HEK293T (cell line): ENCODE measurements at places on chromosomes 12 and 14.

DNA sequence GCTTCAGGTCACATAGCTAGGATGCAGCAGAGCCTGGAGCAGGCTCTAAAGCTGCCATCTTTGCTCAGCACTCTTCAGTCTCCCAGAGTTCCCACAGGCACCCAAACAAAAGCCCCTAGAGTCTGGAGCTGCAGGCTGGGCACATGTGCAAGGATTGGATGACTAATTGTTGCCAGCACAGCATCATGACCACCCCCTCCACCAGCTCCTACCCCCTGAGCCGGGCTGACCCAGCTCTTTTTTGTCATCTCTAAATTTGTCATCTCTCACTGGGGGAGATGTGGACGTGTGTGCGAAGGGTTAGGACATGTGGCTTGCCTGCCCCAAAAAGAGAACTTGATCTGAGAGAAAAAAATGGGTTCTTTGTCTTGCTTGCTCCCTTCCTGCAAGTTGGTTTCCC lies 4.3 kb upstream of the MMP19 start:
- DNase-seq = no peak

GRCh38 chr12:112979041-112979680 lies 842 bp downstream of the OAS2 start:
- no peak for DNase-seq

- DNase-seq = no peak
Observed at GRCh38 chr12:1252758-1253157, 261.7 kb downstream of the ERC1 start.

DNA sequence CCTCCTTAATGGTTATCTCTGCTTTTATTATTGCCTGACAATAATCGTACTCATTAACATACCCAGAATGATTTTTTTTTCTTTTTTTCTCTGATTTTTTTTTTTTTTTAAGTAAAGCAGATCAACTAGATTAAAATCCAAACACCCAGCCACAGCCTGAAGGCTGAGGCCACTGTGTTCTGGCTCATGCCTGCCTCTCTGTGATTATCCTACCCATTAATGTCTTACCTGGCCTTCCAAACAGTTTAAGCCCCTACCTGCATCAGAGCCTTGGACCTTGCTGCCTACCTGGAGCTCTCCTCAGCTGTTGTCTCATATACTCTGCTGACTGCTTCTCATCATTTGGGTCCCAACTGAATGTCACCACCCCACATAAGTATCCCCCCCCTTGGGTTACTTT lies 6.8 kb upstream of the TMED10 start:
- DNase-seq = no peak

DNA sequence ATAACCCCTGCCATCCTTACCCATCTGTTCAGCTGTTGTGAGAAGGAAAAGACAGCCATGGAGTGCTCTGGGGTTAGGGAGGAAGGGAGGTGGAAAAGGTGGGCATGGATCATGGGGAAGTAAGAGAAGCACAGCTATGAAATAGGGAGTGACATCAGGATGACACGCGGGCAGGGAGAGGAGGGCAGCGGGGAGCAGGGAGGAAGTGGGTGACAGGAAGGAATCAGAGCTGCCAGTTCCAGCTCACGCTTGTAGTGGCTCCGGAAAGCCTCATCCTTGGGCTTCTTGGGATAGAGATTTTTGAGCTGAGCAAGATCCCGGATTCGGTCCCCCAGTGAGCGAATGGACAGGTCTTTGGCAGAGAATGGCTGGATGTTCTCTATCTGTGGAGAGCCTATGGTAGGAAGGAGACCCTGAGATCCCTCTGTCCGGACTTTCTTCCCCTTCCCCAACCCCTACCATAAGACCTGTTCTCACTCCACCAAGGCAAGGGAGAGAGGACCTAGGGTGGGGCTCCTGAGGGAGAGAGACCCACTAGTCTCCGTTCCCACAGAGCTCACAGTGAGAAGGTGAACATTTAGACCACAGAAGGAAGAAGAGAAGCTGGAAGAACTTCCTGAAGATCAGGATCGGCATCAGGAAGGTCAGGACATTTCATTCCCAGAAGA lies 10.3 kb downstream of the NAB2 start:
- no peak for DNase-seq

DNA sequence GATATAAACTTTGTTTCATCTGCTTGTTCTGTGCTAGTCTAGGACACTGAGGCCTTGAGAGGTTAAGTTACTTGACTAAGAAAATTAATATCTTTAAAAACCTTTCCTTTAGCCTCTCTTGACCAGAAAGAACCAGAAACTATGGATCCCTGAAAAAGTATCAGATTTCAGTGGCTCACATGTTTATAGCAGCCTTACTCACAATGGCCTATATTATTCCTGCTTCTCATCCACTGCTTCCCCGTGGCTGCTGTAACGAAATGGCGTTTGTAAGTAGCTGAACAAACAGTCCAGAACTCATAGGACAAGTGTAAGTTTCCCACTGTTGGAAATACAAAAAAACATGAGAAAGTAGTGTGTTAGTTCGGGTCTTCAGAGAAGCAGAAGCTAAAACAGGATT lies 3.2 kb upstream of the PYGL start:
- no peak for DNase-seq

DNA sequence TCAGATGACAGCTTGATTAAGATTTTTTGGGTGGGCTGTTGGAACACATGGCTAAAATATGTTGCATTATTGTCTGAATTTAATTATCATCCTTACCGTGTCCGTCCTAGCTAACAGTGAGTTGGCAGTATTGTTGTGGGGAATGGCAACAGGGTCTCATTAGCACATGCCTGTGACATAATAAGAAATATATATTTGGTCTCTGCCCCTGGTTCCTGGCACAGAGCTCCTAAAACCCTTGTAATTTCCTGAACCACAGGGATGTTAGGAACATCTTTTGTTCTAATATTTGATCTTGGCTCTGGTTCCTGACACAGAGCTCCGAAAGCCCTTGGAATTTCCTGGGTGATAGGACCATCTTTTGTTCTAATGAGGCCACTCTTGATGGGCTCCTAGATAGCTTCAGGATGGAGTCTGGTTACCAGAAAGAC lies 76.0 kb downstream of the SYNE2 start:
- DNase-seq = no peak

GRCh38 chr14:75322746-75323145 lies 44.1 kb downstream of the FOS start:
- DNase-seq = no peak

DNA sequence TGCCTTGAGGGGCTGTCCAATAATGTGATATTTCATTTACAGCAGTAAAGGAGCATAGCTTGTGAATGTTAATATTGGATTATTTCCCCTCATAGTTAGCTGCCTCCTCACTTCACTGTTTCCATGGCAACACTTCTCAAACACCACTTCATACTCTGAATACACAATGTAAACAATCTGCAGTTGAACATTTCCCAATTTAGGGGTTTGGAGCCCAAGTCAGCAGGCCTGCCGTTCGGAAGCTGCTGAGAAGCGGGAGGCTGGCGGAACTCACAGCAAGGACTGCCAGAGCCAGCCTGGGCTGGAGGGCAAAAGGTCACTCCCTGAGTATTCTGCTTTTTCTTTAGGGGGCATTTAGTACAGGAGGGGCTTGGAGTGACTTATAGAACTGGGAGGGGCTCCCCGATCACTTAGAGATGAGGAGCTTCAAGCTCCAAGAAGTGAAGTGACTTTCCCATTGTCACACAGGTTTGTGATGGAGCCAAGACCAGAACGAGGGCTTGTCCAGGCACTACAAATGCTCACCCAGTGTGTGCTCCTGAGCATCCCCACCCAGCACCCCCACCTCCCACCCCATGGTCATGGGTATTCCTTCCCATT lies 12.1 kb upstream of the SLC24A4 start:
- DNase-seq = no peak

DNA sequence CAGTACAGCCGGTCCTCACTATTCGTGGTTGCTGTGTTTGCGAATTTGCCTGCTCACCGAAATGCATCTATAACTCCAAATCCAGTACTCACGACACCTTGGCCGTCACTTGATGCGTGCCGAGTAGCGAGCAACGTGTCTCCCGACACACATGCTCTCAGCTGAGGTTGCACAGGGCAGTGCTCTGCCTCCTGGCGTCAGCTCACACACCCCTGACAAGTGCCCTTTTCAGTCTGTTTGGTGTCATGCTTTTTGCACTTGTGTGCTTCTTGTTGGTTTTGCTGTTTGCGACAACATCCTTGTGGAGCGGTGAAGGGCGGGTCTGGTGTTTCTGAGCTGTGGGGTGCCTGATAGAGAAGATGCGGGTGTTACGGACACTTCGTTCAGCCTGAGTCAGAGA lies 110.4 kb upstream of the RFLNA start:
- no peak for DNase-seq

- DNase-seq = no peak
Observed at GRCh38 chr14:102500713-102501112, 8.9 kb downstream of the ANKRD9 start.

DNA sequence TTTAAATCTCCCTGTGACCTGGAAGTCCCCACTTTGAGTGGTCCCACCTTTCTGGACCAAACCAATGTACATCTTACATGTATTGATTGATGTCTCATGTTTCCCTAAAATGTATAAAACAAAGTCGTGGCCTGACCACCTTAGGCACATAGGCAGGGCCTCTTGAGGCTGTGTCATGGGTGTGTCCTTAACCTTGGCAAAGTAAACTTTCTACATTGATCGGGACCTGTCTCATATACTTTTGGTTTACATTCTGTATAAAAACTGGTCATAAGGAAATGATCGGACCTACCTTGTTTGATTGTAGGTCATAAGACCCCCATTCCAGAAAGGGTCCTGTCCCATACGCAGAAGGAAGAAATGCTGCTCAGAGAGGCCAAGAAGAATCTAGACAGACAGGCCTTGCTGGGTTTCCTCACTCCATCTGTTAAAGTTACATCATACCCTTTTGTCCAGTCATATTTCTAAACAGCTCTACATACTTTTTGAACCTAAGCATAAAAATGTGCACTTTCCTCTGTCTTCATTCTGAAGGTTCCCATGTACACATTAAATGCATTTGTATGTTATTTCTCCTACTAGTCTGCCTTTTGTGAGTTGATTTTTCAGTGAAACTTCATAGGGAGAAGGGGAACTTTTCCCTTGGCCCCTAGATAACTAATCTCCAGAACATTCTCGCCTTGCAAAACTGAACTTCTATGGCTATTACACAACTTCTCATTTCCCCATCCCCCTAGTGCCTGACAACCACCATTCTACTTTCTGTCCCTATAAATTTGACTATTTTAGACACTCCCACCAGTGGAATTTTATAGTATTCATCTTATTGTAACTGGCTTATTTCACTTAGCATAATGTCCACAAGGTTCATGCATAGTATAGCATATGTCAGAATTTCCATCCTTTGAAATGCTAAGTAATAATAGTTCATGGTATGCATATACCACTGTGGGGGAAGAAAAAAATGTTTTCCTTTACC lies 30.2 kb upstream of the CPM start:
- DNase-seq = no peak

- no peak for DNase-seq
Observed at GRCh38 chr12:91940826-91941570, 204.6 kb downstream of the BTG1 start.

GRCh38 chr14:81529391-81529790 lies 4.3 kb downstream of the SEL1L start:
- no peak for DNase-seq

DNA sequence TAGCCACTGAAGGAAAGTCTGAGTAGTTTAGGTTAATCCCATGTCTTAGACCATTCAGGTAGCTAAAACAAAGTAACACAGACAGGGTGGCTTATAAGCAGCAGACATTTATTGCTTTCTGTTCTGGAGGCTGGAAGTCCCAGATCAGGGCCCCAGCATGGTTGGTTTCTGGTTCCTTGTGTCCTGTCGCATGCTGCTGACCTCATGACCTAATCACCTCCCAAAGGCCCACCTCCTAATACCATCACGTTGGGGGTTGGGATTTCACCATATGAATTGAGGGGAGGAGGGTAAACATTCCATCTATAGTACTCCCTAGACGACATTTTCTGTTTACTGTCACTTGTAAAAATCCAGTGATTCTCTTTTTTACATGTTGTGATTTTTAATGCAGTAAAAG lies 148.6 kb downstream of the FBXL14 start:
- no peak for DNase-seq

DNA sequence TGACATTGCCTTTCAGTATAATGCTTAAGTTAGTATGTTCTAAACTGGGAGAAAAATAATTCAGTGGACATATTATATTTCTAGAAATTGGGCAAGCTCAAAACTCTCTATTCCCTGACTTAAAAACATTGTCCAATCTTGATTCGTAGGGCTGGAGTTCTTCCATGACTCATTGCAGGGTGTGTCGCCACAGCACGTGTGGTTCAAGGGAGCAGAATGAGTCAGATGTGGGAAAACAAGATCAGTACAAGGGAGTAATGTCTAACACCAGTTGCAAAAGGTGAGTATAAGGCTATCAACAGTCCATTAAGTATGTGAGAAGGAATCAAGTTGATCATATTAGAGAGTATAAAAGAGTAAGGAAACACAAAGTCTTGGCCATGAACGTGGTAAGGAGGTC lies 887.0 kb downstream of the TMTC2 start:
- DNase-seq = no peak

GRCh38 chr12:67818459-67818903 lies 169.9 kb downstream of the DYRK2 start:
- DNase-seq = no peak

DNA sequence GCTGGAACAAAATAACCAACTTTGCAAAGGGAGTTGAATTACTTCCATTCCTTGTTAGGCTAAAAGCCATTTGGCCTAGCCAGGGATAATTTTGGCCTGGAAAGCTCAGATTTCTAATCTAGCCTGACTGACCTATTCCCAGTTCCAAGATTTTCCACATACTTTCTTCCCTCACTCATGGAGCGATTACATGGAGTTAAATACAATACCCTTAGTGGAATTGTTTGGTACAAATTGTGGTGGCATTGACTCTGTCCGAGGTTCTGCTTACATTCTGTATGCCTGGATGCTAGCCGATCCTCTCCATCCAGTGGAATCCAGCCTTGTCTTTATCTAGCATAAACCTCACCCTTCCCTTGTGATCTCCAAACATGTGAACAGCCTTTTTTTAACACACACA lies 965.1 kb downstream of the DIO2 start:
- DNase-seq = no peak

DNA sequence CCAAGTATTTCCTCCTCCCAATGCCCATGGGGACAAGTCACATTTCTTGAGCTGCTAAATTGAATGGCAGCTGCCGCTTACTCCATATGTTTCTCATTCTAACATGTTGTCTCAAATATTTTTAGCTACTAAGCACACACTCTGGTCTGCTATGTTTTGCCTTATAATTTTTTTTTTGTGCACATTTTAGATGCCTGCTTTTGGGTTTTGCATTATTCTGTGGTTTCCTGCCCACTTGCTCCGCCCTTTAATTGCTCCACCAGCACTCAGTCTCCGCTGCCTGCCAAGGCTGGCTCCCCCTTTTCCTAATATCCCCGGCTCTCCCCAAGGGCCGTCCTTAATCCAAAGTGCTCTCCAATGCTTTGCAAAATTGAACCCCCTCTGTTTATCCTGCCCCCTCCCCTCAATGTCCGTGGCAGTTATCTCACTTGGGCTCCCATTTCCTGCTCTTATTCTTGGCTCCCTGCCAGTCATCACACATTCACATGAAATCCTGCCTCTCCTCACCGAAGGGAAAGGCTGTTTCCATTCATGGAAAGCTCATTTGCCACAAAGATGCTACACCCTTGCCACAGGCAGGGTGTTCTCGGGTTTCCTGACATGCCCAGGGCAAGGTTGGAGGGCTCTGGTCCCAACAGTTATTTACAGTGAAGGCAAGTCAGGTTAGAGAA lies 79.4 kb downstream of the C12orf75 start:
- DNase-seq = peak; percentile 34
